ENCODE measurements at places on chromosomes 3 and 15.

- DNase-seq = no peak
Observed at GRCh38 chr15:22870865-22871264, 32.4 kb downstream of the NIPA2 start.

- no peak for DNase-seq
Observed at GRCh38 chr3:87796843-87797185, 262.0 kb downstream of the CGGBP1 start.

DNA sequence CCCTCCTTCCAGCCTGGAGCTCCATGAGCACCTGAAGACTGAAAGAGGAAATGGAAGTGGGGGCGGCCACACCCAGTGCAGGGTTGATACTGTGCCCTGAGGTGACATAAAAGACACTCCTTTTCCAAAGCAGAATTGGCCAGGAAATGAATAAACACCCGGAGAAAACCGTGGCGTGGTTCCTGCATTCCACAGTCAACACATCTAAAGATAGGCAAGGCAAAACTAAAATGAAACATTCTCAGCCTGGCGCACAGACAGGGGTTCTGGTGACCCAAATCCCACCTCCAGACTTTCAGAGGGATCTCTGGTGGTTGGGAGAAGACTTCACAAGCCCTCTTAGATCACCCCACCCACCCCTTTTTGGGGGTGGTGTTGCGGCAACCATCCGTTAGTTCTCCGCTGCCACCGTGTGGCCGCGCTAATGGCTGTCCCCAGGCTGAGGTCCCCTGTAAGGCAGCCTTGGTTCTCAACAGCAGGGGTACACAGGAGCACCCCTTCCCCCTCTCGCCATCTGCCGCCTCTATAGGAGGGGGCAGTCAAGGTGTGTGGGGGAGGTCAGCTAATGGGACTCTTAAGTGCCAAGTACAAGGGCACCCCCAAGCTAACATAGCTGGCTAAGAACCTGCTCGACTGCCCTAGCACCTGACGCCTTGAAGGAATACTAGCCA, 2.5 kb upstream of the MST1R start:
- DNase-seq = no peak

GRCh38 chr3:113339616-113340244, 101.6 kb downstream of the CFAP44 start:
- no peak for DNase-seq

GRCh38 chr15:100515758-100516157, 13.0 kb downstream of the CERS3 start:
- DNase-seq = no peak

GRCh38 chr3:51280176-51280575, 104.9 kb upstream of the MANF start:
- no peak for DNase-seq

DNA sequence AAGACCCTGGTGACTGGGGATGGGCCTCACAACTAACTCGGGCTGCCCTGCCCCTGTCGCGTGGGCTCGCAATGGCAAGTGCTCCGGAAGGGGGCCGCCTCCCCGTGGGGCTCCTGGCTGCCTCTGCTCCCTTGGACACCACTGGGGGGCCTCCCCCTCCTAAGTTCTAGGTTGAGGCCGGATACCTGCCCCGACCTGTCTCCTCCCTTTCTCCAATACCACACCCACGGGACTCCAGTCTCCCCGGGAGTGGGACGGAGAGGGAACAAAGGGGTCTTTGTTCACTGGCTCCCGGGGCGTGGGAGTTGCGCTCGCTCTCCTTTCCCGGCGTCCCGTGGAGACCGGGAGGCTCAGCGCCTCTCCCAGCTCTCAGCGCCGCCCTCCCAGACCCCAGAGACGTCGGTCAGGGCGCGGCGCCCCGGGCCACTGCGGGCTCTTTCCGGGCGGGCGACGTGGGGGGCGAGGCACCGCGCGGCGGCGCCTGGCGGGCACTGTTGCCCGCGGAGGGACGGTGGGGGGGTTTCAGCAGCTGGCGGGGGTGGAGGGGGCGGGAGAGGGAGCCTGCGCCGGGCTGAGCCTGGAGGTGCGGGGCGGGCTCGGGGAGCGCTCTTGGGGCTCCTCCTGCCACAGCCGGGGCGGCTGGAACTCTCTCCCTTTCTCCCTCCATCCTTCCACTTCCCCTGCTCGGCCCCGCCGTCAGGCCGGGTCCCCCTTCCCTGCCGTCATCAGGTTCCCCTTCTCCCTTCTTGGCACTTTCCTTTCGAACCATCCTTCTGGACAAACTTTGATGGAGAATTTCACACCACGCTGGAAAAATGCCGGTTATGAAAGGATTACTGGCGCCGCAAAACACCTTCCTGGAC, at the start of gene KCNH8:
Gene KCNH8 (plus strand): TSS at position 606 of the 863 bp plus-strand sequence. CDS start 210 bp downstream, at position 816.
- peak; percentile 49 for DNase-seq

GRCh38 chr3:189040656-189041335, 131.0 kb upstream of the TPRG1 start:
- DNase-seq = no peak

DNA sequence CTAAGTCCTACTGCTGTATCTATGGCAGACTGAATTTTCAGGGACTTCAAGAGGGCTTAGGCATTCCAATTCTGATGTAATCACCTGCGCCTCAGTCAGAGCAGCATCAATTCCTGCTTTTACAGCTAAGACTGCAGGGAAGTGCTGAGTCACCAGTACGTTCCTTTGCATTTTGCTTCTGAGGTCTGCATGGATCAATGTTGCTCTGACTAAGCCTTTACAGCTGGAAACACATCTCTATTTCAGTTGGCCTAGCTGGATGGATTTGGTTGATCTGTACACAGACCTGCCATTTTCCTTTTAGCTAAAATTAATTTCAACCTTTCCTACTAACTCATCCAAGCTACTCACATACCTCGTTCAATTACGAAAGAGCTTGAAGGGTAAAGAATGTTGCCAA, 51.3 kb downstream of the ETV5 start:
- DNase-seq = no peak

GRCh38 chr3:71238355-71238757, 345.2 kb downstream of the FOXP1 start:
- no peak for DNase-seq

DNA sequence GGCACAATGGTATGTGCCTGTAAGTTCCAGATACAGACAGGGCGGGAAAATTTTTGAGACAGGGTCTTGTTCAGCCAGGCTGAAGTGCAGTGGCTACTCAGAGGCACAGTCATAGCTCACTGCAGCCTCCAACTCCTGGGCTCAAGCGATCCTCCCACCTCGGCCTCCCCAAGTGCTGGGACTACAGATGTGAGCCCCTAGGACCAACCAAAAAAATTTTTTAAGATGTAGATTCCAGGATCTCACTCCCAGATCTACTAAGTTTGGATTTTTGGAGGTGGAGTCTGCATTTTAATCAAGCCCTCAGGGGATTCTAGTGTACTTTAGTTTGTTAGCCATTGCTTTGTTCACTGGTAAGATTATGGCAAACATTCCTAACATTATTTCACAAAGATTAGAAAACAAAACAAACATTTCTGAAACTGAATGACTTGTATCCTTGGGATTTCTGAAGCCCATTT, 2.7 kb downstream of the LIPH start:
- no peak for DNase-seq

- DNase-seq = no peak
Observed at GRCh38 chr15:76056931-76057330, 2.9 kb upstream of the TMEM266 start.

DNA sequence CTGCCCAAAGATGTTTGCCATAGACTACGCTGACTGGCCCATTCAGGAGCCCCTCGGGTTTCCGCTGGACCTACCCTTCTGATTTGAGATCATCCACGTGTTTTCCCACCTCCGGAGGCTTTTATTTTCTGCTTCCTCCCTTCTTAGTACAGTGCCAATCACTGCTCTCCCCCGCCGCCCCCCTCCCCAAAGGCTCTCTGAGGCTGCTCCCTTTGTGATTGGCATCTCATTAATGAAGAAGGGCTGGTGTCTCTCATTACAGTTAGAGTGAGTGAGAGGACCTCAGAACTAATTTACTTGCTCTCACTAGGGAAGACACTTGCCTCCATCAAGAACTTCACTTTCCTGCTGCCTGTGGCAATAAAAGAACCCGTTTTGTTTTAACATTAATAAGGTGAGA, 284.7 kb upstream of the ICE2 start:
- no peak for DNase-seq

GRCh38 chr3:21436835-21437234, 314.2 kb downstream of the ZNF385D start:
- no peak for DNase-seq

DNA sequence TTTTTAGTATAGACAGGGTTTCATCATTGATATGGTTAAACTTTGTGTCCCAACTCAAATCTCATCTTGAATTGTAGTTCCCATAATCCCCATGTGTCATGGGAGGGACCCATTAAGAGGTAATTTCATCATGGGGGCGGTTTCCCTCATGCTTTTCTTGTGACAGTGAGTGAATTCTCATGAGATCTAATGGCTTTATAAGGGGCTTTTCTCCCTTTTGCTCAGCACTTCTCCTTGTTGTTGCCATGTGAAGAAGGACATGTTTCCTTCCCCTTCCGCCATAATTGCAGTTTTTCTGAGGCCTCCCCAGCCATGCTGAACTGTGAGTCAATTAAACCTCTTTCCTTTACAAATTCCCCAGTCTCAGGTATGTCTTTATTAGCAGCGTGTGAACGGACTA, 20.2 kb upstream of the ZNF710 start:
- no peak for DNase-seq

DNA sequence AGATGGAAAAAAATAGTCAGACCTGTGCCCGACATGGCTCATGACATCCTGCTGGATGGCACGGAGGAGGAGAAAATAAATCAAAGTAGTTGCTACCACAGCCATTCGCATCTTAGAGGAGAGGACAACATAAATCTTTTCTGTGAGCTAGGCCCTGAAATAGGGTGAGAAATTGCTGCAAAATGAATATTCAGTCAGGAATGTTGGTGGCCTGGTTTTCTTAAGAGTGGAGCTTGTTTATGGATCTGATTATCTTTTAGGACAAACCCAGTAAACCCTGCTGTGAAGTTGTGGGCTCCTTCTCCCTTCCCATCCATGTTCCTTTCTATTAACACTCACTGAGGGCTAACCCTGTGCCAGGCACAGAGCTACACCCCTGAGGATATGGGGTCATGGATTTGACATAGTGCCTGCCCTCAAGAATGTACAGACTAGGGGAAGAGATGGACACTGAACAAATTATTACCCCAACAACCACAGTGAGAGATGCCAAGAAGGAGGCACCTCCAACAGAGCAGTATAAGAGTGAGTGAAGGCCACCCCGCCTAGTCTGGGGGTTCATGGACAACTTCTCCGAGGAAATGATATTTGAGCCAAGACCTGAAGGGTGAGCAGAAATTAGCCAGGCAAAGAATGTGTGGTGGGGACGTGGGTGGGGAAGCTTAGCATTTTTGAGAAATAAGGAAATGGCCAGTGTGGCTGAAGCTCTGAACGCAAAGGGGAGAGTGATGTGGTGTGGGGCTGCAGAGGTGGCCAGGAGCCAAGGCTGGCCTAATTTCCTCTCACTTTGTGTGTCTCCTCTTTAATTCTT, 68.9 kb upstream of the ARL8B start:
- no peak for DNase-seq

DNA sequence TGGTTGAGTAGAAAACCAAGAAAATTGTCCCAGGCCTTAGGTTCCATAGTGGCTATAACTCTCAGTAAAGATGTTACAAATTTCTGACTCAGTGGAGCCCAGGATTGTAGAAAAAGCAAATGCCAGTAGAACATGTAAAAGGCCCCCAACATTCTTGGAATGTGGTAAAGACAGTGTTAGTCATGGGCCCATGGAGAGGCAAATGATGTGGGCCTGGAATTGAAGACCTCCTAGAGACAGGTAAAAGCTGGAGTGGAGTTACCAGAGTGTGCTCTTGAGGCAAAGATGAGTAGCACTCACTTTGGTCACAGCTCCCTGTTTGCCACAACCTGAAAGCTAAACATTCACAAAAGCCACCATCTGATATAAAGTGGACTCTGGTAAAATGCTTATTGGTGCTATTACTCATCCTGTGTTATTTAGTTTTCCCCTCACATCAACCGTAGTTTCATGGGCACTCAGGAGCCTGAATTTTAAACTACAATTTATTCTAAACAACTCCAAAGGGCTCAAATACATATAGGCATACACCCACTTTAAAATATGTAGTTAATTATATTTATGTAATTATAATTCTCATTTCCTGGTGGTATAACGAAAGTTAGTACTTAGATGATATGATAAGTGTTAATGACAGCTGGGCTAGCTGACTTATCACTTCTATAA, 359.6 kb upstream of the NECTIN3 start:
- DNase-seq = no peak

GRCh38 chr3:158026236-158026635, 80.0 kb downstream of the SHOX2 start:
- DNase-seq = no peak

DNA sequence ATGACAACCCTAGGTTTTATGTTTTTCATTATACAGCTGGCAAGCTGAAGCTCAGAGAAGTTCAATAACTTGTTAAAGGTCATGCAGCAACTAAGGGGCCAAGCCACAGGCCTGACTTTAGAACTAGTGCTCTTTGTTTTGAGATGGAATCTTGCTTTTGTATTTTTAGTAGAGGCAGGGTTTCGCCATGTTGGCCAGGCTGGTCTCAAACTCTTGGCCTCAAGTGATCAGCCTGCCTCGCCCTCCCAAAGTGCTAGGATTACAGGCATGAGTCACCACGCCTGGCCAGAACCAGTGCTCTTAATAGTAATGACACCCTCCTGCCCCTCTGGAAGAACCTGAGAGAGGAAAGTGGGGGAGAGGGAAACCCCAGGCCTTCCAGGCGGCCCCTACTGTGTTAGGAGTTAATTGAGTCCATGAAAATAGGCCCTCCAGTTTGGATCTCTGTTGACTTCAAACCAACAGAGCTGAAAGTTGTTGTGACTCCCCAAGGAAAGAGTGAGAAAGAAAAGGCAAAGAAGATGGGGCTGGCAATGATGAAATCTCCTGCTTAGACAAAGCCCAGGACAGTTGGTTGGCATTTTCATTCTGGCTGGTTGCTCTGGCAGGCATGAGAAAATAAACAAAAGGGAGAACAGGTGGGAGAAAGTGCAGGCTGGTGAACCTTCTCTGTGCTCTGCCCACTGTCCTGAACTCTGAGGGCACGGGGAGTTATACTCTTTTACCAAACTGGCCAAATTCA, 3.6 kb upstream of the PRRT3 start:
- DNase-seq = no peak

DNA sequence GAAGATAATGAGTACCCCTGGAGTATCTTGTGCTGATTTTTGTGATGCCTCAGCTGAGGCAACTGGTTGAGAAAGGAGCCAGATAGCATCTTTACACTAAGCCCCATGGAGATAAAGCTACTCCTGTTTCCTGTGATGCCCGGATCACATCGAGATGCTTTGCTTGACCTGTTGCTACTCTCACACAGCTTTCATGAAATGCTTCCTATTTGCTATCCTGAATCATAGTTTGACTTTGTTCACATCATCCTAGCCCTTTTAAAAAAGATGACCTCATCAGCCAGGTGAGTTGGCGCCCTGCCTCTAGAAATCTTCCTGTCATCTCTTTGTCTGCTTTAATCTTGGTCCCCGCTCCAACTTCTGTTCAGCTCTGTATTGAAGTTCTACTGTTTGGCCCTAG, 409.6 kb upstream of the TBL1XR1 start:
- DNase-seq = no peak

GRCh38 chr3:51388286-51389029, 2.6 kb upstream of the RBM15B start:
- DNase-seq = peak; percentile 48

Measured in stimulated activated effector memory CD8-positive, alpha-beta T cell treated with anti-CD3 and anti-CD28 coated beads, Interleukin-12 subunit alpha, Interleukin-12 subunit beta, amount 100 ng/mL, for 72 hours (primary cell).